Stimulated activated CD4-positive, alpha-beta T cell treated with anti-CD3 and anti-CD28 coated beads, Interleukin-1b, Interleukin-23, amount 100 ng/mL, for 24 hours (primary cell): ENCODE measurements at places on chromosomes 2 and 18.

DNA sequence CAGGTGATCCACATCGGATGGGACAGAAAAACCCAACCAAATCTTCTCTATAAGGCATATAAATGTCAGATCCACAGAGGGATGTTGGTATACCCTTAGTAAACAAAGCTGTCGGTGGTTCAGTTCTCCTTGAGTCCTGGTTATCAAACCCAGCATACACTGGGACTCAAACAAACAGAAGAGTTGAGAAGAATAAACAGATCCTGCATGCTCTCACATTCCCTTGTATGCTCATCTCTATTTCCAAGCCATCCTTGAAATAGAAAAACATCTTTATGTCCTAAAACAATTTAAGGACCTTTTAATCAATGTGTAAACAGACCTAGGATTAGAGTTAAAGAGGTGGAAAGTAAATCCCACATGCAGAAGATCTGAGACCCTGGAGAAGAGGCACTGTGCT, 19.8 kb upstream of the HK2 start:
- DNase-seq = no peak

DNA sequence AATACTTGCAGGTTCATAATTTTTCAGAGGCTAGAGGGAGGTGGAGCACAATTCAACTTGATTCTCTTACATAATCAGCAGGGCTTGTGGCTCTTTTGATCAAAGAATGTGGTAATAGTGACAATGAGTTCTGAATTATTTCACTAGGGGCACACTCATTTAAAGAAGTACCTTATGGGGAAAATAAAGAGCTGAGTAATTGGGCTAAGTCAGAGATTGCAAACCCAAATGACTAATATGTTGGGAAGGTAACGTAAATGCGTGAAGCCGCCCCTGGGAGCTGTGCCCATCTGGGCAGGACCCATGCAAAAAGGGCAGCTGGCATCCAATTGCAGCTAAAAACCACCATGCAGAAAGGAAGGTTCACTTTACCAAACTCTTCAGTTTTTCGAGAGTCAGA, 35.3 kb downstream of the NCKAP5 start:
- DNase-seq = no peak

DNA sequence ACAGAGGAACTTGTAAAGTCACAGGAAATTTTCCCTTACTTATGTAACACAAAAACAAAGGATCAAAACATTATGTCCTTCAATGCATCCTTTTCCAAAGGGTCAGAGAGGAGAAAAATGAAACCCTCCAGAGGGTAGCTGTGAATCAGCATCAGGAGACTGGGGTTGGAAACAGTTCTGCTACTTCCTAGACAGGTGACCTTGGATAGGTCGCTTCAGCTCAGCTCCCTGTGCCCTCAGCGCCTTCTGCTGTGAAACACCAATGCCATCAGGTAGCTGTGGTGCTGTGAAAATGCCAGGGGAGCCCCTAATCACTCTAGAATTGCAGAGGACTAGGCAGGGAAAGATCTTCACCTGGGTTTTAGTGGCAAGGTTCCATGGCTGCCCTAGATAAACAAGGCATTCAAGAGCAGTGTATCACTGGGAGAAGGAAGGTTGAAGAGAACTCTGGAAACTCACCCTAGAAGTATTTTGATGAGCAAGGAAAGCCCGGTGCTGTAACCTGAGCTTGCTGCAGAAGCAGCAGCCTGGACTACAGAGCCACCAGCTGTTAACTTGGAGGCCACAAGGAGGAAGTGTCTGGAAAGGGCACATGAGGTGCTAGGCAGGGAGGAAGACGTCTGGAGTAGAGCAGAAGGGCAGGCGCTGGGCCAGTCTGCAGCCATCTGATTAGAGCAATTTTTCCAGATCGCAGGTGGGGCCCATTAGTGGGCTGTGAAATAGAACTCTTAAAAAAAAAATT, 100.7 kb upstream of the MCFD2 start:
- DNase-seq = no peak

DNA sequence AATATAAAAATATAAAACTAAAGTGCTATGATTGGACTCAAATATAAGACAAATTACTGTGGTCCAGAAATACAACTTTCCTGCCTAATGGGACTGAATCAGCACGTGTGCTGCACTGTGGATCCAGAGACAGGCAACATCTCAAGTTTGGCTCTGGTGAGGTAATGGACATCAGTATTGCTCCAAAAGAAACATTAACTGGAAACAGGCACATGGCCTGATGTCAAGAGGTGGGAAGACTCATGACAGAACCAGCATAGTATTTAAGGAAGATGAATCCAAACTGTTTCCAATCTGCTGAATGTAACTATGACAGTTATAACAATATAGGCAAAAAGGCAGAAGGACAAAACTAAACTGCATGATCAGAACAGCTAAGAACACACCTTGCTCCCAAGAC, 354.6 kb downstream of the FSIP2 start:
- no peak for DNase-seq

DNA sequence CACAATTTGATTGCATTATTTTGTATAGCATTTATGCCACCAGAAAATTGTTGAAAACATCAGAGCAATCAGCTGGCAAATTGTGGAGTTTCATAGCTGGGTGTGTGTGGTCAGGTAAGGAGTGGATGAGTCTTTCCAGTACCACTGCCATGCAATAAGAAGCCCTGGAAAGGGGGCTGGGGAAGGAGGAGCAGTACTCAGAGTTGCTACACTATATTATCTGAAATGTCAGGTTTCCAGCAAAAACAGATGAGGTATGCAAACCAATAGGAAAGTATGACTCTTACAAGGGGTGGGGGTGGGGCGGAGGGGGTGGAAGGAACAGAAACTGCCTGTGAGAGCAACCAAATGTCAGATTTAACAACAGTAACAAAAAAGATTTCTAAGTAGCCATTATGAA, 112.2 kb downstream of the SOS1 start:
- DNase-seq = no peak

- DNase-seq = no peak
Measured at GRCh38 chr2:119647440-119648169, 31.4 kb upstream of the TMEM177 start.

GRCh38 chr2:238528953-238529781, 102.4 kb downstream of the ASB1 start:
- no peak for DNase-seq

GRCh38 chr18:13653746-13654433, 72.5 kb downstream of the FAM210A start:
- DNase-seq = no peak

DNA sequence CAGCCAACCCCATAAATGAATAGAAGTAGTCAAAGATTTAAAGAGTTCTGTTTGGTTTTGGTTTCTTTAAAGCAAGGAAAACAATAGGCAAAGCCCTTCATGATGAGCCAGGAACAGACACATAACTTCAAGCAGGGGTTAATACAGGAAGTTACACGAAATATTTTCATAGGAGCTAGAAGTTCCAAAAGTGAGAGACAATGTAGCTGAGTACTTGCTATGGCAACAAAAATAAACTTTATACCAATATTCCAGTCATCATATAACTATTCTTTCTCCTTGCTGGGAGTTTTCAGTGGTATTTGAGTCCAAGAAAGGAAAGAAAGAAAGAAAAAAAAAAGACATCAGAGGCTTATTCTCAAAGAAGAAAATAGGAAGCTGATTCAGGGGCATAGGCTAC, 56.2 kb downstream of the COBLL1 start:
- DNase-seq = no peak

DNA sequence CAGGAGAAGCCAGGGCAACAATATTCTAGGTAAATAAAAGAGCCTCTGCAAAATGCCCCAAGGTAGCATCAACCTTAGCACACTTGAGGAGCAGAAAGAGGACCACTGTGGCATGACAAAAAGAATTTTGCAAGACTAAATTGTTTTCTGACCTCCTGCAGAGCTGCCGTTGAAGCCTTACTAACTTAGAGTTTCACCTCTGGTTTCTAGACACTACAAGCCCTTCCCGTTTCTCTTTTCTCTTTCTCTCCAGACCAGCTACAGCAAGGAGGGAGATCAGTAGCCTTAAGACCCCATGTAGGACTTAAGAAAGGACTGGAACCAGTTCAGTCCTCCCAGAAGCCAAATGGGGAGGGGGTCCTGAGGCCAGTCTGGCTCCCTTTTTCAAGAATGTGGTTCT, 73.3 kb upstream of the SP3 start:
- no peak for DNase-seq

GRCh38 chr2:15733867-15734673, 142.4 kb downstream of the DDX1 start:
- DNase-seq = no peak

- DNase-seq = no peak
Measured at GRCh38 chr2:197453914-197454398, 604 bp downstream of the COQ10B start.

- DNase-seq = no peak
Measured at GRCh38 chr2:57602733-57603132, 443.9 kb upstream of the VRK2 start.

DNA sequence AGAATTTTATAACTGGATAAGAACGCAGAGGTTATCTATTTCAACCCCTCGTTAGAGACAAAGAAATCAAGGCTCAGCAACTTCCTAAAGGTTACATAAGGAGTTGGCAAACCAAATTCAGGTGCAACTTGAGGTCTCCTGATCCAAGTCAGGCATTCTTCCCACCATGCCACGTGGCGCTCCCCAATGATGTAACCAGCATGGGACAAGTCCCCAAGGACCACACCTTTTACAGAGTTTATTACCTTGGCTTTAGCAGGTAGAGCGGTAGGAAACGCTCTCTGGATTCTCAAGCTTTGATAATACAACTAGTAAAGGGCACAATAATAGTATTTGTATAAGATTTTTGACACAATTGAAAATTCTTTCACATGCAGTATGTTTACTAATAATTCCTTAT, 26.7 kb upstream of the MBOAT2 start:
- no peak for DNase-seq

DNA sequence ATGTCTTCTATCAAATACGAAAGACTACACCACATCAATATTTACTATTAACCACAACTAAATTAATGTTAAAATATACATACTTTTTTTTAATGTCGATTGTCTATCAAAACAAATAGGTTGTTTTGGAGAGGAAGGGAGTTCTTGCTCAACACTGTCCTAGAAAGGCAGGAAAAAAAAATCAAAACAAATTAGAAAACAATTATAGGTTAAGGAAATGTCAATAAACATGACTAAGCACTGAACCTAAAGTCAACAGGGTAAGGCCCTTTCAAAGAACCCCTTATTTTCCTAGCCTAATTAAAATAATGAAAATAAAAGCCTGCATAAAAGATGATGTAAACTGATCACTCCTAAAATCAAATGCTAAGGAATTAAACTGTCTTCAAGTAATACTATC, 2.8 kb downstream of the CEP76 start:
- DNase-seq = no peak

GRCh38 chr2:159637988-159638501, 21.7 kb upstream of the BAZ2B start:
- DNase-seq = no peak

- no peak for DNase-seq
Measured at GRCh38 chr2:70603066-70603465, 49.4 kb upstream of the TGFA start.

GRCh38 chr2:113230531-113230930, 48.2 kb downstream of the PAX8 start:
- DNase-seq = no peak

GRCh38 chr18:61019338-61020301, 313.6 kb upstream of the CDH20 start:
- no peak for DNase-seq

DNA sequence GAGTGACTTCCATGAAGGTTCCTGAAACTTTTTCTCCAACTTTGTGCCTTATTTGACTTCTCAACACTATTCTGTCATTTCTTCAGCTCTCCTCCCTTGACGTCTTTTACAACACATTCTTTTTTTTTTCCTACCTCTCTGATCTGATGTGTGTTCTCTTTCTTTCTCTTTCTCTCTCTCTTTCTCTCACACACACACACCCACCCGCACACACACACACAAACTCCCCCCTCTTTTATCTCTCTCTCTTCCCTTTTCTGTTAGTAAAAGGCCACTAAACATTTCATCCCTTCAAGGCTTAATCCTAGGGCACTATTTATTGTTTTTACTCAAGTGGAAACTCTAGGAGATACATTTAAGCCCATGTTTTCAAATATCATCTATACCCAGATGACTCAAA, 107.8 kb upstream of the CNTNAP5 start:
- no peak for DNase-seq

DNA sequence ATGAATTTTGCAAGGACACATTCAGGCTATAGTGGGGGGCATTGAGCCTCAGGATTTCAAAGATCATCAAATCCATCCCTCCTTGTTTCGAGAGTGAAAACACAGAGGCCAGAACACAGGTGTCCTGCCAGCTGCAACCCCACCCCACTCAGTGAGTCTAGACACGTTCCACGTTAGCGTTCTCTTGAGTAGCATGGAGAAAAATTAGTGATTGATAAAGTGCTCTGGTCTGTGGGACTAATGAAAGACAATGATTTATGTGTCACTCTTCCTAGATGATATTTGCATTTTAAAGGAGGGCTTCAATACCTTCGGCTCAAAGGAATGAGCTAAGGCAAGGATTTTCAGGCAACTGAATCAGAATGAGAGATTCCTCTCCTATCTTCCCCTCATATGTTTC, 43.8 kb downstream of the SLC4A3 start:
- DNase-seq = no peak

- DNase-seq = no peak
Measured at GRCh38 chr2:146927080-146927711, 917.6 kb upstream of the ACVR2A start.

DNA sequence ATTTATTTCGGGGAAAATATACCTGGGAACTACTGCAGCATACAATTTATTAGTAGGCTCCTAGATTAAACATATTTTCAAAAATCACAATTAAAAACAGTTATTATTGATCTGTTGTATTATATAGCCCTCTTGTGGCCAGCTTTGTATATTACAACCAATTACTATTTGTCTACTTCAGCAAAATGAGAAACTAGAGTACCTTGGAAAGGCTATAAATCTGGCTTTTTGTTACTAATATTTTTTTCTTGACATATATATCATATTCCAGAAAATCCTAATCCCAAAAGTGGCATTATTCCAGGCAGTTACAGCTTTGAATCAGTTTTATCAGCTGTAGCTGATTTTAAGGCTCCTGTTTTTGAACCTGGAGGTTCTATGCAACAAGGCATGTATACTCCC, 101.2 kb downstream of the UBR3 start:
- DNase-seq = no peak

DNA sequence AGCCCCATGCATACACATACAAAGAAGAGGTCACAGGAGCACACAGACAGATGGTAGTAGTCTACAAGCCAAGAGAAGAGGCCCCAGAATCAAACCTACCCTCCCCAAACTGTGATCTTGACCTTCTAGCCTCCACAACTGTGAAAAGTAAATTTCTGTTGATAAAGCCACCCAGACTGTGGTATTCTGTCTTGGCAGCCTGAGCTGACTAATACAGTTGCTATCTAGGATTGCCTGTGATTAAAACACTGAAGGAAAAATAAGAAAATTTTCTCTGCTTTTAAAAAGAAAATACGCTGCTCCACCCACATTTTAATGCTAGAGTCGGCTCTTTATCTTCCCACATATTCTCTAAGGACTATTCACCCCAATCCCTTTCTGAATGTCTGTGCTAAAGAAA, 143.7 kb upstream of the TMEM200C start:
- DNase-seq = no peak

GRCh38 chr2:174568425-174568824, 29.2 kb downstream of the WIPF1 start:
- no peak for DNase-seq

DNA sequence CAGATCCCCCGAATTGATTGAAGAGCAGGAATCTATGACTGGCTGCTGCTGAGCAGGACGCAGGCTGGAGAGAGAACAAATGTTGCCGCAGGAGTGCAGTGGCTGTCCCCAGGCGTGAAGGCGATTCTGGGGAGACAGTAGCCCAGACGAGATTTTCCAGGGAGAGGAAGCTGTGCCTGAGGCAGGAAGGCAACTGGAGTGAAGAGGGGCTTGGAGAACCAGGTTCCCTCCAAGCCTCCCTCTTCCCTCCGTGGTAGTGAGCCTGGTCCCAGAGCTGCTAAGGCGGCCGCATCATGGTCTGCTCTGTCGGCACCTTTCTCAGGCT, 1.3 kb upstream of the NPPC start:
- no peak for DNase-seq
